GF-D8 (cell line): ENCODE measurements at places on chromosomes 11 and 22.
A peak's percentile ranks its signal among the peaks of the same experiment; 100 is the strongest.

GRCh38 chr11:132655187-132655855 is 877.0 kb downstream of the OPCML start:
- DNase-seq: no peak

GRCh38 chr11:8564526-8564925 is 29.5 kb downstream of the STK33 start:
- no peak for DNase-seq

- DNase-seq: no peak
These were observed 15.3 kb upstream of the TEF start for GRCh38 chr22:41366323-41367029.

DNA sequence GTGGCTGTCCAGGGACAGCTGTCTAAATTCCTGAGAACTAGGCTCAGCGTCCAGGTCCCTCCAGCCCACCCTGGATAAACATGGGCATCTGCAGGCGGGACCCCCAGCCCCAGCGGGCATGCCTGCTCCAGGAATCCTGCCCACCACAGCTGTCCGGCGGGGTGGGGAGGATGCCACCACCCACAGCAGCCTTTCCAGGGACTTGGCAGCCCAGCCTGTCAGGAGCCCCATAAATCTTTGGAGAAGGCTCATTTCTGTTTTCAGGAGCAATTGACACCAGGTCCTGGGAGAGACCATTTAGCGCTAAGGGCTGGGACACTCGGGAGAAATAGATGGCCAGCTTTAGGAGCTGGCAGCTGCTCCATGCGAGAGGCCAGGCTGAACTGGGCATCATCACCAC is 358.9 kb downstream of the CADM1 start:
- DNase-seq: no peak

DNA sequence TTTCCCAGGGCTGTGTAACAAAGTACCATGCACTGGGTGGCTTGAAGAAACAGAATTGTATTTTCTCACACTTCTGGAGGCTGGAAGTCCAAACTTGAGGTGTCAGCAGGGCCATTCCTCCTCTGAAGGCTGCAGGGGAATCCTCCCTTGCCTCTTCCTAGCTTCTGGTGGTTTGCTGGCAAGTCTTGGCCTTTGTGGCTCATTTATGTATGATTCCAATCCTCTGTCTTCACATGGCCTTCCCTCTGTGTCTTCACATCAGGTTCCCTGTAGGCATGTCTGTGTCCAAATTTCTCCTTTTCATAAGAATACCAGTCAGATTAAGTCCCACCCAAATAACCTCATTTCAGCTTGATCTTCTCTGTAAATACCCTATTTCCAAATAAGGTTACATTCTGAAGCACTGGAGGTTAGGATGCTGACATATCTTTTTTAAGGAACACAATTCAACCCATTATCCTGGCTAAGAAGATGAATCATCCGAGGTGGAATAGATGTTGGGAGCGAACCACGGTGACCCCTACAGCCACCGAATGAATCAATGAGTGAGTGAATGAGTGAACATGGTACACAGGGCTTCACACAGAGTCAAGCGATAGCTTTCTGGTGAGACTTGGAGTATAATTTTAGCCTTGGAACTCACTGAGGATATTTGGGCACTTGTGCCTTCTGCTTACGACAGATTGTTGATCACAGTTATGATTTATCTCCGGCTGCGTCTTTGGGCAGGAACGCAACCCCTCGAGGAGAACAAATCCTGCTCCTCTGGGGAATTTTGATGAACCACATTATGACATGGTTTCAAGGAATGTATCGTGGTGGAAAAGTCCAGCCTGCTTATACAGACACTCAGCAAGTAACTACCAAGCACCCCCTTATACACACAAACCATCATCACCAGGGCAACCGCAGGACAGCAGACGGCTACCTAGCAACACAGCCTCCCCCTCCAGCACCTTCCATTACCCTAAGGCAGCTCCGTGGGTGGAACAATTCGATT is 34.3 kb upstream of the MICAL2 start:
- DNase-seq: no peak

DNA sequence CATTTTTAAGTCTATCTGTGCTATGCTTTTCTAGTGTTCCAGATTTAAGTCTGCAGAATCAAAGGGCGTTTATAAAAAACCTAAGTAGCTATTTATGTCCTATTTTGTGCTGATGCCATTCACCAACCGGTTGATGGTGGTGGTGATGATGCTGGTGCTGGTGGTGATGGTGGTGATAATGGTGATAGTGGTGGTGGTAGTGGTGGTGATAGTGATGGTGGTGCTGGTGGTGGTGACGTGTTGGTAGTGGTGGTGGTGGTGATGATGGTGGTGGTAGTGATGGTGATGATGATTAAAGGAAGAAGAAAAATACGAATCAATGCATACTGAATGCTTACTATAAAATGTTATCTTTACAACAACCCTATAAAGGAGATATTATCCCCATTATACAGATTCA is 178.2 kb downstream of the OPCML start:
- DNase-seq: no peak

GRCh38 chr11:64339754-64340408 is at the start of gene CCDC88B:
CCDC88B (plus strand) TSS chr11:64340204; CDS start chr11:64340267, 63 bp downstream.
- peak; percentile 65 for DNase-seq

GRCh38 chr22:41576877-41577276 is 12.8 kb downstream of the PMM1 start:
- DNase-seq: no peak

DNA sequence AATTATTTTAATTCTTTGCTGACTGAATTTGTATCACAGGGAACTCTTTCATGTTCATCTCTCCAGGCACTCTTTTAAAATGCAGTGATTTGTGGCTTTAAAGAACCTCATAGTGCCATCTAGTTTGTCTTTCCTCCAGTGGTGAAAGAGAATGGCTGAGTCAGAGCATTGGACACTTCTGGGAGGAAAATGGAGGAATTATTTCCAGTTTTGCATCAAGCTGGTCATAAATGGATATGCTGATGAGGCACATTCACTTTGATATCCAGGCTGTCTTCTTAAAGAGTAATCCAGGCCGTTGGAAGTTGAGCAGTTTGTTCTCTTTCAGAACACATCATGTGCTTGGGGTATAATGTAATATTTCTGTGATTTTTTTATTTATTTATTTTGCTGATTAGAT is 273.7 kb downstream of the DDX10 start:
- DNase-seq: no peak

GRCh38 chr11:64864473-64865285 is 13.7 kb downstream of the EHD1 start:
- DNase-seq: no peak

DNA sequence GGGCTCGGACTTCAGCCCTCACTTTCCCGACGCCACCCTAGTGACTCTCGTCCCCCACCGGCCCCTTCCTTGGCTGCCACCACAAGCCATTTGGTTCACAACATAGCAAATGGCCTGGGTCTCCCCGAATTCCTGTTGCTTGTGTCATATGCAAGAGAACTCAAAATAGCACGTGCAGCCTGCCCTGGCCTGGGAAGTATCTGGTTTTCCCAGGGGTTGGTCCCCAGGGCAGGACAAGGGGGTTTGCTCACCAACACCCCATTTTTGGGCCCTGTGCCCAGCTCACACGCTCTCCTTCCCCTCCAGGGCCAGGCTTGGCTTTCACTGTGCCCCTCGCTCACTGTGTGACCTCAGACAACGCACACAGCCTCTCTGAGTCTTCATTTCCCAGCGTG is 12.8 kb upstream of the TPCN2 start:
- DNase-seq: no peak

GRCh38 chr11:70278994-70279393 is 8.5 kb downstream of the PPFIA1 start:
- no peak for DNase-seq

DNA sequence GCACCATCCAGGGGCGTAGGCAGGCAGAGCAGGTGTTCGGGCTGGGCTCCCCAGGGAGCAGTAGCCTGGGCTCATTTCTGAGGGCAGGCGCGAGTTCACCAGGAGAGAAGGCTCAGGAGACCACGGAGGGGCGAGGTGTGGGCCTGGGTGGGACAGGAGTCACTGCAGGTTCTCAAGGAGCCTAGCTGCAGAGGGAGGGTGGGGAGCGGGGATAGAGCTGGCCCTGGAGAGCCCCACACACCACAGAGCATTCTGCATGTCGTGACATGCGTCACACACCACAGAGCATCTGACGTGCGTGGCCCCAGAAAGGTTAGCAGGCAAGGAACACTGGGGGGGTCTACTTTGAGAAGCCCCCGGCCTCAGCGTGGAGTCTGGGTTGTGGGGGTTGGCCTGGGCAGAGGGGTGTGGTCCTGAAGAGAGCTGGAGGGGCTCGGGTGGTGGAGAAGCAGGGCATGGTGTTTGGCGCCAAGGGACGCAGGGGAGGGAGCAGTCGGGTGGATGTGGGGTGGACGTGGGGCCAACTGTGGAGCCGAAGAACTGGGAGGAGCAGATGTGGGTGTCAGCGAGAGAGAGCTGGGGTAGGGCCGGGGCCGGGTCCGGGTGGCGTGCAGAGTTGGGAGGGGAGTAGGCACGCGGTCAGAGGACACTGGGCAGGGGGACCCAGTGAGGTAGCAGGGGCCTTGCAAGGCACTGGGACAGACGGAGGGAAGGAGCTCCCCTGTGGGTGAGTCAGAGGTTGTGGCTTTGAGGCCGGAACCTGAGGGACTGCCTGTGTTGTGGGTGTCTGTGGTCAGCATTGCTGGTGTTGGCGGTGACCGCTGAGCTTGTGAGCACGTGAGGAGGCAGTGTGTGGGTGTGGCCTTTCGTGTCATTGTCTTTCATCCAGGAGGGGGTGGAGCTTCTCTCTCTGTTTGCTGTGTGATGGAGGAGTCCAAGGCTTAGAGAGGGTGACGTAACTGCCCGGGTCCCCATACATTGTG is 25.5 kb downstream of the CTTN start:
- peak; percentile 78 for DNase-seq

DNA sequence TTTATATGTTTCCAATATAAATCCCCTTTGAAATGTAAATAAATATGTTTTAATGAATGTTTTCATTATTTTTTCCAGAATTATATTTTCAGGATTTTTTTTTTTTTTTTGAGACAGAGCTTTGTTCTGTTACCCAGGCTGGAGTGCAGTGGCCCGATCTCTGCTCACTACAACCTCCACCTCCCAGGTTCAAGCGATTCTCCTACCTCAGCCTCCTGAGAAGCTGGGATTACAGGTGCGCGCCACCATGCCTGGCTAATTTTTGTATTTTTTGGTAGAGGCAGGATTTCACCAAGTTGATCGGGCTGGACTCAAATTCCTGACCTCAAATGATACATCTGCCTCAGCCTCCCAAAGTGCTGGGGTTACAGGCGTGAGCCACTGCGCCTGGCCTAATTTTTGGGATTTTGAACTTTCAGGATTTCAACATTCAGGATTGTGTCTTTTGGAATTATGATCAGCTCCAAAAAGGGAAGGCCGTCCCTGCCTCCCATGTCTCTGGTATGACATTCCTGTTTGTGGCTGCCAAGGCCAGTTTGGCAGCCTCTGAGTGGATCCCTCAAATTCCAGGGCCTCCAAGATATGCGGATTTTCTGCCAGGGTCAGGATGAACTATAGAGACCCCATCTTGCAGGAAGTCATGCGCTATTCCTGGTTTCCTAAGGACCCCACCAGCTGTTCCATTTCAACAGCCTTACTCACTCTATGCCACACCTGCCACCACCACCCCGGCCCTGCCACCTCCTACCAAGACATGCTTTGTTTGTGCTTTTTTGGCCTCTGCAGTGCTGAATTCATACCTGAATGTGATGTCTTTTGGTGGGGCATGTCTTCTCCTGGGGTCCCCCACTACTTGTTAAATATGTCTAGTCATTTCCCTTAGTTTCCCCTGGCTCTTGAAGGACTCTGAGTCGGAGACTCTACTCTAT is 21.9 kb upstream of the TMPRSS4 start:
- DNase-seq: no peak

GRCh38 chr11:116972691-116973090 is 125.5 kb downstream of the SIK3 start:
- DNase-seq: no peak

DNA sequence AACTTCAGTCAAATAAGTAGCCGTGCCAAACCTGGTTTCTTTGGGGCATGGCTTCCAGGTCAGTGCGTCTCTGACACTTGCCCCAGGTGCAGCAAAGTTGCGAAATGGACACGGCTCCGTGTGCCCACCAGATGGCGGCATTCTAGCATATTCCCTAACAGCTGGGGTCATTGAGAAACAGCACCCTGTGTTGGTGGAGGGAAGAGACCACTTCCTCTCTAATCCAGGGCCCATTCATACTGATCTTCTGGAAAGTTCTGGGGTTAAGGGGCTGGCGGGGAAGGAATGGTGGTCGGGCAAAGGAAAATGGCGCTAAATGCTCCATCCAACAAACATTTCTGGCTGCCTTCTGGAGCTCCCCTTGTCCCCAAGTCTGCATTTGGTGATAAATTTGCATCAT is 141.2 kb upstream of the TIMP3 start:
- DNase-seq: peak; percentile 3

- DNase-seq: no peak
These were observed 3.2 kb downstream of the DTX4 start for GRCh38 chr11:59175091-59175501.

GRCh38 chr22:49803134-49803533 is 24.5 kb downstream of the BRD1 start:
- no peak for DNase-seq

- DNase-seq: no peak
These were observed 854.1 kb downstream of the TBC1D22A start for GRCh38 chr22:47616396-47617020.

GRCh38 chr11:68351450-68352275 is 39.3 kb downstream of the LRP5 start:
- no peak for DNase-seq

DNA sequence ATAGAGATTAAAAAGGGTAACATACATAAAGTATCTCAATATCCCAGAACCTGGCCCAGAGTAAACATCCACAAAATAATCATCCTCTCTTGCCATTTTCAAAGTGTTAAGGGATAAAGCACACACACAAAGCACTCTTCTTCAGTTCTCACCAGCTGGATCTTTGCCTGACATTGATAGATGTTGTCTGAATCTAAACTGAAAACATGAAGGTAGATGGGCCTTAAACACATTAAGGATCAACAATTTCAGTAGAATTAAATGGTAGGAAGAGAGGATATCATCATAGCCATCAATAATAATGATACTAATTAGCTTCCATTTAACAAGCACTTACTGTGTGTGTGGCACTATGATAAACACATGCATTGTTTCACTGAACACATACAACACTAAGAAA is 261.1 kb downstream of the OPCML start:
- DNase-seq: no peak

DNA sequence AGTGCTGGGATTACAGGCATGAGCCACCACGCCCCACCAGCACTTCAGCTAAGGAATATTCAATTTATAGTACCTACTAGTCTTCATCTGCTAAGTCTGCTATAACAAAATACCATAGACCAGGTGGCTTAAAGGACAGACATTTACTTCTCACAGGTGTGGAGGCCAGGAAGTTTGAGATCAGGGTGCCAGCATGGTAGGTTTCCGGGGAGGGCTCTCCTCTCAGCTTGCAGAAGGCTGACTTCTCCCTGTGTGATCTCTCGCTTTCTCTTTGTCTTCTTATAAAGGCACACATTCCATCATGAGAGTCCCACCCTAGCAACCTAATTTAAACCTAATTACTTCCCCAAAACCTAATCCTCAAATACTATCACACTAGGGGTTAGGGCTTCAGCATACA is 433.0 kb downstream of the INSC start:
- DNase-seq: no peak
